ENCODE measurements at places on chromosomes 5 and 9. TPM values are rescaled to one million over a fixed set of nuclear protein-coding genes. Genes with fewer than 3 reads are reported as not detected.

- DNase-seq: peak; percentile 56
Observed at GRCh38 chr9:110623462-110624025, 44.0 kb upstream of the SVEP1 start.

- no peak for DNase-seq
Observed at GRCh38 chr5:179758955-179759354, 26.3 kb downstream of the MAML1 start.

- DNase-seq: peak; percentile 90
Observed at GRCh38 chr5:132225165-132226032, 2.3 kb downstream of the P4HA2 start.

DNA sequence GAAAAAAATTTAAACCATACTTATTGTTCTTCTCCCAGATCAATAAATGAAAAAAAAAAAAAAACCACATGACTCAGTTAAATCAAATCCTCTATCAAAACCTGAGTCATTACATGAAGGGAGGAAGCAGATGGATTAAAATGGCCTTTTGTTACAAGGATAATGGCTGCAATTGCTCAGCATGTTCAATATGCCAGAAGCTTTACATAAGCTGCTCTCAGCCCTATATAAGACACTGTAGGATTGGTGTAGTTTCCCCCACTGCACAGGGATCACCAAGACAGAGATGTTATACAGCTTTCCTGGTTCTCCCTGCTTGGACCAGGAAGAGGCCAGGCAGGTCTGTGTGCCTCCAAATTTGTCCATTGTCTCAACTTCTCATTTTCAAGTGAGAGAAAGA is 101.6 kb upstream of the MAP1B start:
- no peak for DNase-seq

DNA sequence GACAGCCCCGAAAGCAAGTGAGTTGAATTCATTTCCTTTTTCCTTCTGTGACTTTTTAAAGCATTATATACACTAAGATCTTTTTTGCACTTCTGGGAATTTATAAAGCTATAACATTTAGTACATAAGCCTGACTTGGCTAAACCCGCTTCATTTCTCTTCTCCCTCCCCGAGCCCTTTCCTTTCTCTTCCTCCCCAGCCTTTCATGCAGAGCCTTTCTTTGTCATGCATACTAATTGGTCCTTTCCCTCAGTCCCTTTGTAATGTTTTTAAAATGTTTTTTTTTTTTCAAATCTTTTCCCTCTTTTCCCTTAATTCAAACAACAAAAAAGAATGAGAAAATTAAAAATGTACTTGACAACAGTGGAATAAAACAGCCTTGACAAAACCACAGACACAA is 246.4 kb downstream of the PSAT1 start:
- peak; percentile 45 for DNase-seq

NIPSNAP3A gene
- 41.6 TPM for total RNA-seq

LCP2 gene
- total RNA-seq: 10.2 TPM

- DNase-seq: no peak
Observed at GRCh38 chr5:175021841-175022625, 297.7 kb downstream of the MSX2 start.

C7 gene
- total RNA-seq: 48.0 TPM

WHRN gene
- total RNA-seq: 2.0 TPM

ENTREP1 gene
- 6.7 TPM for total RNA-seq

GRCh38 chr9:136392538-136393449 is 7.2 kb downstream of the SNAPC4 start:
- DNase-seq: no peak

DNA sequence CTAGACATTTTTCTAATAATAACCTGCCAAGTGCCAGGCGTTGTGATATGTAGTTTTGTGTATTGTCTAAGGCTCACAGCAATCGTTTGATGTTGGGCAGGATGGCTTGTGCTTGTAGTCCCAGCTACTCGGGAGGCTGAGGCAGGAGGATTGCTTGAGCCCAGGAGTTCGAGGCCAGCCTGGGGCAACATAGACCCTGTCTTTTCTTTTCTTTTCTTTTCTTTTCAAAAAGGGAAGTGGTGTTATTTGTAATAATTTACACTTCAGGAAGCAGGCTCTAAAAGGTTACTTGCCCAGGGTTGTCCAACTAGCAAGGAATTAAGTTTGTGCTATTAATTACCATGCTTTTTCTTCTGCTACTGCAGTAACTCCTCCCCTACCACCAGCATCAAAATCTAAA is 3.2 kb downstream of the ZNF131 start:
- no peak for DNase-seq

GRCh38 chr9:127336086-127336485 is 60.9 kb upstream of the SLC2A8 start:
- no peak for DNase-seq

THOC3 gene
- 32.7 TPM for total RNA-seq

DNA sequence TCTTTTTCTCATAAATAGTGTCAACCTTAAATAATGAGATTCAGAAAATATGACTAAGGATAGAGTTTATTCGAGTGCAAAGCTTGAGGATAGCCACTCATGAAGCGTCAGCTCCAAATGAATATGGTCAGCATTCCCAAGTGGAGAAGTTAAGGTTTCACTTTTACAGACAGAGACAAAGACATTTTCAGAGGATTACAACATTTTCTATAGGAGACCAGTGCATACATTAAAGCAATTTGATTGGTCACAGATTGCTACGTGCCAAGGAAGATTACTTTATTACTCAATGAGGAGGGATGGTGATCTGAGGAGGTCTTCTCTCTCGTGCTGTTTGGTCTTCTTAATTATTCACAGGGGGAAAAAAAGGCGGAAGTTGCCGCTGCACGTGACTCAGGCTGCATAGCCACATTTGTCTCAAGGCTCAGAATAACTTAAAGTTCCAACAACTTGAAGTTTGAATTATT is 60.1 kb upstream of the SPATA31C2 start:
- DNase-seq: peak; percentile 88

GRCh38 chr9:18796696-18797270 is 236.2 kb downstream of the SAXO1 start:
- no peak for DNase-seq

DNA sequence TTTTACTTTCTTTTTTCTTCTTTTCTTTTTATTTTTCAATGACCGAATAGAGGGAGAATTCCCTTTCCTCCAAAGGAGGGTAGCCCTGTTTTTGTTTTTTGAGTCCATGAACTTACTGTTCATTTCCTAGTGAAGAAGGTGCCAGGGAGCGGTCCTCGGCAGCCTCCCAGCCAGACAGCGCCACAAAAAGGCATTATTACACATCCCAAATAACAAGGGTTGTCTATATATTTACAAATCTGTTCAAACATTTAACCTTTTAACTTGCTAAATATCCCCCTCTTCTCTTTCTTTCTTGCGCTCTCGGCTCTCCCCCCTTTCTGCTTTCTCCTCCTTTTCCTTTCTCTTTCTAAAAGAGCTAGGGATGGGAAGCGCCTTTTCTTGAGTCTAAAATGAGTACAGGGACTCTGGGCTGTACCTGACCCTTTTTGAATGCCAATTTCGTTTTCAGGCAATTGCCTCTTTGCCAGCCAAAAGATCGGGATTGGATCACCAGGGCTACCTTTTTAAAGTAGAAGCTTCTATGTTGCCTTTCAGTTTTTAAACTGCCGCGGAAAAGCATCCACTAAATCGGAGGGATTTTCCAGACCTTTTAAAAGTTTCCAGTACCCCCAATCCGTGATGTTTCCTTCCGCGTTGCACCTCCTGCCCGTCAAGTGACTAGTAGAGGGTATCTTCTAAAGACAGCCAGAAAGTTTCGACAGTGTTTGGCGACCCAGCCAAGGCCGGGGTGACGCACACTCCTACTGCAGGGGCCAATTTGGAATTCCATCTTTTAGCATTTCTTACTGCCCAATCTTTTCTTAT is 125.6 kb downstream of the TMEM161B start:
- no peak for DNase-seq

CAST gene
- total RNA-seq: 163 TPM

DDX4 gene
- not detected for total RNA-seq

DNA sequence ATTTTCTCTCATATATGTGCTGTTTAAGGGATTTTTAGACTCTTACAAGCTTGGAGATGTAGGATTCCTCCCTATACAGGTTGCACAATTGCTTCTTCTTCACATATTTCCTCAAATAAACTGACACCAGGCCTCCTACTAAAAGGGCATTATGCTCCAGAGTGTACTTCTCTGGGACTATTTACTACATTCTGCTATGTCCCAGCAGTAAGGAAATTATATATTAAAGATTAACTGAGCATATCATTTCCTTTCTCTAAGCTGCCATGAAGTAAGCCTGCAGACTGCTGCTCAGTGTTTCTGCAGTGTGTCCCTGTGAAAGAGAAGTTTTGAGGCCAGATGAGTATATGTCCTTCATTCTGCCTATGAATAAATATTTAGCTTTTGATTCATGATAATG is 356.9 kb upstream of the NUDT12 start:
- no peak for DNase-seq

DNA sequence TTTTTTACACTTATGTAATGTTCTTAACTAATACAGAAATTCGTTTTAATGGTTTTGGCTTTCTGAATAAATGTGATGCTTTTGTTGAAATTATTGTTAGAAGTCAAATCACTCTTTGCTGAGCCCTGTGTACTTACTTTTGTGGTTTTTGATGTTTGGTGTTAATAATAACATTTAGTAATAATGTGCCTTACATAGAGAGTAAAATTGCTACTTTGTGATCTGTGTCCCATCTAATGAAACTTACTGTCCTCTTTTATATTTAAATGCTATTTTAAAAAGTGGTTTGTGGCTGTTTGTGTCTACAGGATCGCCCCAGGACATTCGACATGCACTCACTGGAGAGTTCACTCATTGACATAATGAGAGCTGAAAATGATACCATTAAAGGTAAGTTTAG is 22.1 kb downstream of the CPEB4 start:
- DNase-seq: no peak

- no peak for DNase-seq
Observed at GRCh38 chr9:16131264-16131663, 578.4 kb downstream of the CCDC171 start.

DNA sequence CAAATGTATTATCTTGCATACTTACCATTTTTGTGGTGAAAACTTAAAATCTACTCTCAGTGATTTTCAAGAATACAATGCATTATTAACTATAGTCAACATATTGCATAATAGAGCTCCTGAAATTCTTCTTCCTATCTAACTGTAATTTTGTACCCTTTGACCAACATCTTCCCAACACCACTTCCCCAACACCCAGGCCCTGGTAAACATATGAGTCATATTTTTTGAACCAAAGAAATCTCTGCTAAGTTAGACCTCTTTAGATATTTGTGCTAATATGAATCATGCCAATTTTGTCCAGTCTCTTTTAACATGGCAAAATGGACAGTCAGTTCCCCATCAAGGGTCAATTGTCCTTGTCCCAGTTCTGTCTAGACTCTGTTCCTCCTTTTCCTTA is 18.5 kb upstream of the RGS7BP start:
- no peak for DNase-seq

DNA sequence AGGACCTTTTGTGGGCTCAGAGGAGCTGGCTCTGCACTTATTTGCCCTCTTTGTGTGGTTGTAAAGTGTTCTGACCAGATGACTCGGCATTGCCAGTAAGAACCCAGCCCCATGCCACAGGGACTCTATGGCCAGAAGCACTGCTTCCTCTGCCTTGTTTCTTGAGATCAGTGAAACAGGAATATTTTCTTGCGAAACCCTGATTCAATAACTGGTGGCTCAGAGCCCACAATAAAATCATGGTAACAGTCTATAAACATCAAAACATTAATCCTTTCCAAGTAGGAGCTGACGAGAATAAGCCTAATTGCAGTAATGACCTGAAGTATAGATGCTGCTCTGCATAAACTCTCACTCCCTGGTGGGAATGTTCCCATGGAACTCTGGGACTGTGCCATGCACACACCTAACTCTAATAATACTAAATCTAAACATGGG is 344.3 kb downstream of the ZNF608 start:
- DNase-seq: peak; percentile 26

IL5 gene
- total RNA-seq: not detected

DNA sequence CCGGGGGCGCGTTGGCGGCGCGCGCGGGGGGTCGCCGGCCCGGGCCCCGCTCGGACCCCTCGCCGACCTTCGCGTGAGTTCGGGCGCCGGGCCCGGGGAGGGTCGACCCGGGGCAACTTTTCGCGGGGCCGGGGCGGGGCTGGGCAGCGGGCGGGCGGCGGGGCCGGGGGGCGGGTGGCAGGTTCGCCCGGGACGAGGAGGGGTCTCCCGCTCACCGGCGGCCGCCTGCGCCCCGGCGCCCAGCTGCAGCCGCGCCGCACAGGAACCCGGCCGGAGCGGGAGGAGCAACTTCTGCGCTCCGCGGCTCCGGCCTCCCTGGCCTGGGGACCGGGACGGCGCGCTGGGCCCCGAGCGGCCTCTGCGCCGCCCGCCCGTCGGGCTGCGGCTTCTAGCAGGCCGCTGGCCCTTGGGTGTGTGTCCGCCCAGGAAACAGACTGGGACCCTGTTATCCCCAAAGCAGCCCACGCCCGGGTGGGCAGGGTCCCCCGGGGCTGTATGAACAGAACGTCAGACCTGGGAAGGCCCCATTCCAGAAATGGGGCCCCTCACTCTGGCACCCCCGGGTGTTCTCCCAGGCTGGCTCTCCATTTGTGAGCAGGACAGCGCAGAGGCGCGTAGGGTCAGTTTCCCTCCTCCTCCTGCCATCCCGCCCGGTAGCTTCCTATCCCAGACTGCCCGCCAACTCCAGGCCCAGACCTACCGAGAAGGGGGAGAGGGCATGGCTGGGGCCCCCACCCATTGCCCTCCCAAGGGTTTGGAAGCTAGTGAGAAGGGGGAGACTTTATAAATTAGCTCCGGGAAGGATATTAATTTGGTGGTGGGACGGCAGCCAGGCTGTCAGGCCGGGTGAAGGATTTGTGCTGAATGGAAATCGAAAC is 708 bp downstream of the RXRA start:
- no peak for DNase-seq

BHMT gene
- total RNA-seq: 0.39 TPM

EIF4E1B gene
- not detected for total RNA-seq

DNA sequence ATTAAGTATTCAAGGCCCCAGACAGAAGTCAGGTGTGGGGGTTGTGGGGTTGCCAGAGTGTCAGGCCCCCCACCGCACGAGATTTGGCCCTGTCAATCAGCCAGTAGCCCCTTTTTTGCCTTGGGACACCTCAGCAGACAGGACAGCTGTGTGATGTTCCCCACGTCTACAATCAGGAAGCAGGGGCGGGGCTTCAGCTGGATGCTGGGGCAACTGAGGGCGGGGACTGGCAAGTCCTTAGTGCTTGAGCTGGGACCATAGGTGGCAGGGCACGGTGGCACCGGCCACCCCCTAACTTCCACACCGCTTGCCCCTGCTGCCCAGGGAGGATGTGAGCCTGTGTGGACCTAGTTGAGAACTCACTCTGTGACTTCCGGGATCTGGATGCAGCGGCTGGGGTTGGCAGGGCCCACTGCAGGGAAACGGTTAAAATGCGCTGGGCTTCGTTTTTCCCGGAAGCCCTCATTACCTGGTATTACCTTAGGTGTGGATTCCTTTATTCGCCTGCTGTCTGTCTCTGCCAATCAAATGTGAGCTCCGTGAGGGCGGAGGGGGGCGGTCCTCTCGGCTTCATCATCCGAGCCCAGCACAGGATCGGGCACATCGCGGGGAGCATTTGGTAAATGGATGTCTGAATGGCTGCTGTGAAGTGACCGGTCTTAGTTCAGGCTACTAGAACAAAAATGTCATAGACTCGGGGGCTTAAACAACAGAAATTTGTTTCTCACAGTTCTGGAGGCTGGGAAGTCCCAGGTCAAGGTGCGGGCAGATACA is 7.5 kb upstream of the GTF3C5 start:
- no peak for DNase-seq

GRCh38 chr9:109391176-109391575 is 70.3 kb upstream of the EPB41L4B start:
- no peak for DNase-seq
